ENCODE measurements at places on chromosomes 7 and 10. TPM values are rescaled to one million over a fixed set of nuclear protein-coding genes. Genes with fewer than 3 reads are reported as not detected.

GRCh38 chr10:46175831-46176230, 111.0 kb upstream of the ANTXRL start:
- DNase-seq = no peak
- H3K4me1 ChIP-seq = no peaks in the 10 kb centered on the region
- no peak overlapping the region for H3K27ac ChIP-seq
- H3K4me3 ChIP-seq = no peak overlapping the region

DNA sequence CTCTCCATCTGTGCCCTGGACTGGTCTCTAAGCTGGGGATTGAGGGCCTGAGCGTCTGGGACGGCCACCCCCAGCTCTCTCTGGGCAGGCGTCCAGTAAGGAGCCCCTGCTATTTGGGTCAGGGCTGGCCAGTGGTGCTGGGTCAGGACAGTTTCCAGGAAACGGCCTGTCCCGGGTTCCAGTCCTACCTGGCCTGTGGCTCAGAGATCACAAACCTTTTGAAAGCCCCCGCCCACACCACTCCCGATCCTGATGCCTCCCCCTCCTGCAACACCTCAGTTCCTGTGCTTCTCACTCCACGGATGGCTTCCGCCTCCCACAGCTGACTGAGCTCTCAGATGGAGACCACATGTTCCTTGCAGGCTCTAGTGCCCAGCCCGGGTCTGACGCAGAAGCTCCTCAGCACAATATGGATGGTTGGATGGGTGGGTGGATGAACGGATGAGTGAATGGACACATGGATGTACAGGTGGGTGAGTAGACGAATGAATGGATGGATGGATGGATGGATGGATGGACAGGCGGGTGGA, 91.7 kb upstream of the PDGFA start:
- DNase-seq = no peak
- H3K4me1 ChIP-seq = no peaks in the 10 kb centered on the region
- H3K4me3 ChIP-seq = no peak overlapping the region
- no peak overlapping the region for H3K27ac ChIP-seq
- peaks cover 9% of the 10 kb centered on the region for H3K27me3 ChIP-seq
- peaks cover 5% of the 10 kb centered on the region for H3K36me3 ChIP-seq

The EGR2 gene
- 0.31 TPM for total RNA-seq

The ALOX5 gene
- not detected for total RNA-seq

GRCh38 chr10:11186374-11186773, 168.7 kb downstream of the CELF2 start:
- DNase-seq = no peak
- no peaks in the 10 kb centered on the region for H3K27me3 ChIP-seq
- peaks cover 16% of the 10 kb centered on the region for H3K4me1 ChIP-seq
- H3K36me3 ChIP-seq = peaks cover 24% of the 10 kb centered on the region
- no peak overlapping the region for H3K4me3 ChIP-seq

The PTEN gene
- total RNA-seq = 55.2 TPM

DNA sequence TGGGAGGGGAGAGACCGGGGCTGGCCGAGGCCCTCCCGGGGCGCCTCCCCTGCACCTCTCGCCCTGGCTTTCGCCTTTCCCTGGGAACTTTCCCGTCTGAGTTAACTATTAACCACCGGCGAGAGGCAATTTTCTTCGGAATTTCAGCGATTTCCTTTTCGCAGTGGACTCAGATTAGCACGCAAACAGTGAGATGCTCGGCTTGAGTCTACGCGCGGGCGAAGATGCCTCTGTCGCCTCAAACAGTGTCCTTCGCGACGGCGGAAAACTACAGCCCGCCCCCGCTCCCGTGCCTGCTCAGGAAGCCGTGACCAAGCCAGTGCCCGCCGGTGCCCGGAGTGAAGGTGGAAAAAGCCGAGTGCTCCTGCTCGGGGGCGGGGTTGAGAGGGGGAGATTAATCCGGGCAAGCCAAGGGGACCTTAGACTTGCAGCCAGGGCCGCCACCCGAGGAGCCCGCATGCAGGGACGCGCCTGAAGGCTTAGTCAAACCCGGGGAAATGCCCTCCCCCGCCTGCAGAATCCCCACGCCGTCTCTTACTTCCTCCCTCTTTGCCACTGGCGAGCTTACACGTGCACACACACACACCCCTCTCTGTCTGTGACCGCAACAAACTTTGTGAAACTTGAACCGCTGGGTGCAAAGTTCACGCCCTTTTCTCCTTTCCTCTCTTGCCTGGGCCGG, 14.5 kb upstream of the PAX2 start:
- peak overlapping the region; percentile 83 for H3K4me3 ChIP-seq
- H3K27ac ChIP-seq = no peak overlapping the region
- peaks cover 38% of the 10 kb centered on the region for H3K4me1 ChIP-seq

Data from HFFc6 (cell line).